ENCODE measurements at places on chromosomes 6 and 20.

GRCh38 chr20:2102585-2103460 lies 1.2 kb downstream of the STK35 start:
- peak; percentile 29 for DNase-seq
- peak overlapping the region; percentile 100 for H3K27ac ChIP-seq
- no peaks in the 10 kb centered on the region for H3K27me3 ChIP-seq
- peak overlapping the region; percentile 88 for H3K4me3 ChIP-seq

- H3K4me3 ChIP-seq: no peak overlapping the region
- no peaks in the 10 kb centered on the region for H3K36me3 ChIP-seq
- no peak overlapping the region for H3K27ac ChIP-seq
These were observed 26.4 kb upstream of the PTGIS start for GRCh38 chr20:49594143-49594930.

- DNase-seq: no peak
- H3K27me3 ChIP-seq: no peaks in the 10 kb centered on the region
- no peak overlapping the region for H3K27ac ChIP-seq
- H3K4me3 ChIP-seq: no peak overlapping the region
- no peaks in the 10 kb centered on the region for H3K36me3 ChIP-seq
- peaks cover 1% of the 10 kb centered on the region for H3K4me1 ChIP-seq
These were observed 222.2 kb upstream of the MAP3K7 start for GRCh38 chr6:90809035-90809434.

DNA sequence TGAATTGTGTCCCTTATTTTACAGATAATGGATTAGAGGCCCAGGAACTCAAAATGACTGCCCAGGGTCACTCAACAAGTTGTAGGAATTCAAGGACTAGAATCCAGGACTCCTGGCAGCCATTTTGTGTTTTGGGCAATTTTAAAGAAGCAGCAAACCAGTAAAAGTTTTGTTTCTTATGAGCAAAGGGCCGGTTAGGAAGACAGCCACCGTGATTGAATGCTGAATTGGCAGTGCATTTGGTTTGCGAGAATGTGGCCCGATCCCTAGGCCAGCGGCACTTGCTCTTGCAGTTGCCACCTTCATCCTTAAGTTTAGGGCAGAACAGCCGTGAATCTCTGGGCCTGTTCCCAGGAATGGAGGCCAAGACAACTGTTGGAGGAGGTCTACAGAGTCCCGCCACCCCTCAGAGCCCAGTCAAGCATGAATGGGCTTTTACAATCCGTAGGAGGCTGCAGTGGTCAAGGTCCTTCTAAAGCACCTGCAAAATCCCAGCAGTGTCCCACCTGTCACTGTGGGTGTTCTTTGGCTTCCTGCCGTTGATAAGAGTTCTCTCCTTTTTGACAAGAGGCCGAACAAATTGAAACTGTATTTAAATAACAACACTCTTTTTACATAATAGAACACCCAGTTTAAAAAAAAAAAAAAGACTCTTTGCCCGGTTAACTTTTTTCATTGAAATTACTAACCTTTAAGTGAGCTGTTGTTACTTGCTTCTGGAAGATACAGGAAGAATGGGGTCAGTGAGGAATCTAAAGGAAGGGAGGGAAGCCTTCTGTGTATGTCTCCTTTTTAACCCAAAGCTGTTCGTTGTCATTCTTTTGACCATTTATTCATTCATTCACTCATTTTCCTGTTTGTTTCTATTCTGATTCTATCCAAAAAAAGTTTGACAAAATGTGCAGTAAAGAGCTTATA lies 68.7 kb downstream of the PHACTR2 start:
- H3K27ac ChIP-seq: peak overlapping the region; percentile 88
- no peaks in the 10 kb centered on the region for H3K27me3 ChIP-seq
- H3K36me3 ChIP-seq: no peaks in the 10 kb centered on the region
- H3K4me3 ChIP-seq: peak overlapping the region; percentile 38
- H3K4me1 ChIP-seq: peaks cover 54% of the 10 kb centered on the region

DNA sequence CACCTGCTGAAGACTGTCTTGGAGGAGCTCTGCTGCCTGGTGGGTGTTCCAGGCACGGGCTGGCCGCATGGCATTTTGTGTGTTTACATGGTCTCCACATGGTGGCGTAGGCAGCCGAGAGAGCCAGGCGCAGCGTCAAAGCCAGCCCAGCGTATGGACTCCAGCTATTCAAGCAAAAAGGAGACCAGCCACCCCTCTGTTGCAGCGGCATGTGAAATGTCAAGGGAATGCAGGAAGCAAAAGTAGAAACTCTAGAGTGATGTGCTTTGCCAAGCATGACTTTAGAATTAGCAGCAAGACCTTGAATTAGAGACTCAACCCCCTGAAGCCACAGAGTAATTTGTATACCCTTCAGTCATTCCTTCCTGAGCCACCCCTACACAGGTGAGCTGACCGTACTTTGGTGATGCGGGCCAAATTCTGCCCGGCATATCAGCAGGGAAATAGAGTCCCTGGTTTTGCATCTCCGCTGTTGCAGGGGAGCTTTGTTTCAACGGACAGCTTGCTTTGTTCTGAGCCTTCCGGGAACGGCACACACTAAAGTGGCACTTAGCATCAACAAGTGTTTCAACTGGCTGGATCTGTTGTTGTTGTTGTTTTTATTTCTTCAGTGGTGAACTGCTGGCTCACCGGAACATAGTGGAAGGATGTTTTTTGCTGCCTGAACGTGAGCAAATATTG lies 48.5 kb downstream of the FNDC1 start:
- no peaks in the 10 kb centered on the region for H3K4me1 ChIP-seq
- no peaks in the 10 kb centered on the region for H3K36me3 ChIP-seq
- H3K4me3 ChIP-seq: no peak overlapping the region
- no peaks in the 10 kb centered on the region for H3K27me3 ChIP-seq
- no peak overlapping the region for H3K27ac ChIP-seq
- peak; percentile 77 for DNase-seq

DNA sequence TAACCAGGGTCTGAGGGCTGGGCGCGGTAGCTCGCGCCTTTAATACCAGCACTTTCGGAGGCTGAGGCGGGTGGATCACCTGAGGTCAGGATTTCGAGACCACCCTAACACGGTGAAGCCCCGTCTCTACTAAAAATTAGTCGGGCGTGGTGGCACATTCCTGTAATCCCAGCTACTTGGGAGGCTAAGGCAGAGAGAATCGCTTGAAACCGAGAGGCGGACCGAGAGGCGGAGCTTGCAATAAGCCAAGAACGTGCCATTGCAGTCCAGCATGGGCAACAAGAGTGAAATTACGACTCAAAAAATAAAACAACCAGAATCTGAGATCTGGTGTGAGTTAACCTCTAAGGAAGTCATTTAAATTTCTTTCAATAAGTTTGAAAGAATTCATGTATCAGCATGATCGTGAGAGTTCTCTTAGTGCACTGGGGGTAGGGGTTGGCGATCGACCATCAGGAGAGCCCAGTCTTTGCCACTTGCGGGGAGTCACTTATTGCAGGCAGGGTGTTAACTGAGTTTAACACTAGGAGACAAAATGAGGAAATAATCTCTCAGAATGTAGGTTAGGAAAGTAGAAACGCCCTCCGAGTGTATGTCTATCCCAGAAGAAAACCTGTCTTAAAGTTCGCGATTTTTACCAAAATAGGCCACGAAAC lies 206.5 kb upstream of the ZNF184 start:
- no peaks in the 10 kb centered on the region for H3K36me3 ChIP-seq
- H3K27me3 ChIP-seq: peaks cover 25% of the 10 kb centered on the region
- H3K4me3 ChIP-seq: peak overlapping the region; percentile 62
- DNase-seq: no peak
- no peaks in the 10 kb centered on the region for H3K4me1 ChIP-seq

- H3K4me3 ChIP-seq: no peak overlapping the region
- no peaks in the 10 kb centered on the region for H3K36me3 ChIP-seq
- no peak for DNase-seq
- H3K27ac ChIP-seq: no peak overlapping the region
These were observed 7.8 kb downstream of the SMIM13 start for GRCh38 chr6:11101417-11101816.

- H3K27ac ChIP-seq: no peak overlapping the region
- H3K27me3 ChIP-seq: no peaks in the 10 kb centered on the region
- H3K4me3 ChIP-seq: no peak overlapping the region
- no peaks in the 10 kb centered on the region for H3K4me1 ChIP-seq
- H3K36me3 ChIP-seq: no peaks in the 10 kb centered on the region
These were observed 1223.7 kb upstream of the EYS start for GRCh38 chr6:66930559-66931290.

DNA sequence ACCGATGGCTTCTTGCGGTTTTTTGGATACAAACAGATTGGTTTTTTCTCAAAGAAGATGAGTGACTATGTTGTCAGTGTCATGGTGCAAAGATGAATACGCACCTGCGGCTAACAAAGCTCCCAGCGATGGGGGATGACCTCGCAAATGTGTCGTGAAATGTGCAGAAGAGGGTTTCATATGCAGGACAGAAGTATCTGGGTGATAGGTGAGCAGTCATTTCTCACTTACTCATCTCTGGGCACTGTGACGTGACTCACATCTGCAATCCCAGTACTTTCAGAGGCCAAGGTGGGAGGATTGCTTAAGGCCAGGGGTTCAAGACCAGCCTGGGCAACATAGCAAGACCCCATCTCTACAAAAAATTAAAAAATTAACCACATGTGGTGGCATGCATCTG lies 216.3 kb downstream of the ERMARD start:
- H3K27me3 ChIP-seq: peaks cover 7% of the 10 kb centered on the region
- no peak overlapping the region for H3K27ac ChIP-seq
- H3K4me1 ChIP-seq: no peaks in the 10 kb centered on the region
- H3K36me3 ChIP-seq: no peaks in the 10 kb centered on the region
- no peak overlapping the region for H3K4me3 ChIP-seq

DNA sequence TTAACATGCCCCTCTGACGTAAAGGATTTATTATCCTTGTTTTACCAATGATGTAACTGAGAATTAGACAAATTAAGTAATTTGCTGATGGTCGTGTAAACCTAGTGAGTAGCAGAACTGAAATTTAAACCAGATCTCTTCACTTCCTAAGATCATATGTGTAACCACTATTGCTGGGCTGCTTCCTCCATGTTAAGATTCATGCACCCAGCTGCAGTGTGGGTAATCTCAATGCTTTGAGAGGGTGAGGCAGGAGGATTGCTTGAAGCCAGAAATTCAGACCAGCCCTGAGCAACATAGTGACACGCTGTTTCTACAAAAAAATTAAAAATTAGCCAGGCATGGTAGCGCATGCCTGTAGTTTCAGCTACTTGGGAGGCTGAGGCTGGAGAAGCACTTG lies 97.9 kb downstream of the L3MBTL3 start:
- no peaks in the 10 kb centered on the region for H3K36me3 ChIP-seq
- no peak overlapping the region for H3K27ac ChIP-seq
- H3K4me1 ChIP-seq: no peaks in the 10 kb centered on the region

DNA sequence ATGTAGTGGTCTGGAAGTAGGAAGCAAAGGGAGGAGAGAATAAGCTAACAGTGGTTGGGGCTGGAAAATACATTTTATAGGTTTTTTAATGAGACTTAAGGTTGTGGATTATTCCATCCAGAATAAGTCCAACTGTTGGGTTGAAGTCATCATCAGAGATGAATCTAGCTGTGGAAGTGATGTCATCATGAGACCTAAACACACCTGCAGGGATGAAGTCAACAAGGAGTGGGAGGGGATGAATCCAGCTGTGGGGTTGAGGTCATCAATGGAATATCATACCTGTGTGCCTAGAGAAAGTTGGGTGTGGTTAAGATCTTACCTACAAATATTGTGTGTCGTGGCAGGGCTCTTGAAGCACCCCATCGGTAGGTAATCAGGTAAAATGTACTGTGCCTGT lies 730.7 kb downstream of the RFPL4B start:
- H3K4me3 ChIP-seq: no peak overlapping the region
- no peaks in the 10 kb centered on the region for H3K27me3 ChIP-seq
- no peaks in the 10 kb centered on the region for H3K36me3 ChIP-seq
- no peak overlapping the region for H3K27ac ChIP-seq
- no peaks in the 10 kb centered on the region for H3K4me1 ChIP-seq

DNA sequence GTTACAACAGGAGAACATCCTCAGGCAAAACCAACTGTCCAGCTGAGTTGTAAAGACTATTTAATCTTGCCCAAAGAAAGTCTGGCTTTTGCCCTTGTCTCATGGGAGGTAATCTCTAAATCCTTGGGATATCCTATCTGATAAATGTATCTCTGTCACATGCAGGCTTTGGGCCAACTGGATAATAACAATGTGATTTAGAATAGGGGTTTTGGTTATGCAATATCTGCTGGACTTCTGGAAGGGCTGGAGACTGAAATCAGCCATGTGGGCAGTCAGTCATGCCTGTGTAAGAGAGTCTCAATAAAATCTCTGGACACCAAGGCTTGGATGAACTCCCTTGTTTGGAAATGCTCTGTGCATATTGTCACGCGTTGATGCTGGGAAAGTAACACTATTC lies 56.3 kb upstream of the PRL start:
- H3K4me1 ChIP-seq: no peaks in the 10 kb centered on the region
- no peaks in the 10 kb centered on the region for H3K27me3 ChIP-seq
- no peak overlapping the region for H3K27ac ChIP-seq
- DNase-seq: no peak
- no peak overlapping the region for H3K4me3 ChIP-seq

GRCh38 chr6:149077208-149077607 lies 240.3 kb upstream of the TAB2 start:
- no peak for DNase-seq
- H3K36me3 ChIP-seq: peaks cover 24% of the 10 kb centered on the region
- no peak overlapping the region for H3K27ac ChIP-seq
- no peak overlapping the region for H3K4me3 ChIP-seq
- H3K4me1 ChIP-seq: no peaks in the 10 kb centered on the region
- no peaks in the 10 kb centered on the region for H3K27me3 ChIP-seq

DNA sequence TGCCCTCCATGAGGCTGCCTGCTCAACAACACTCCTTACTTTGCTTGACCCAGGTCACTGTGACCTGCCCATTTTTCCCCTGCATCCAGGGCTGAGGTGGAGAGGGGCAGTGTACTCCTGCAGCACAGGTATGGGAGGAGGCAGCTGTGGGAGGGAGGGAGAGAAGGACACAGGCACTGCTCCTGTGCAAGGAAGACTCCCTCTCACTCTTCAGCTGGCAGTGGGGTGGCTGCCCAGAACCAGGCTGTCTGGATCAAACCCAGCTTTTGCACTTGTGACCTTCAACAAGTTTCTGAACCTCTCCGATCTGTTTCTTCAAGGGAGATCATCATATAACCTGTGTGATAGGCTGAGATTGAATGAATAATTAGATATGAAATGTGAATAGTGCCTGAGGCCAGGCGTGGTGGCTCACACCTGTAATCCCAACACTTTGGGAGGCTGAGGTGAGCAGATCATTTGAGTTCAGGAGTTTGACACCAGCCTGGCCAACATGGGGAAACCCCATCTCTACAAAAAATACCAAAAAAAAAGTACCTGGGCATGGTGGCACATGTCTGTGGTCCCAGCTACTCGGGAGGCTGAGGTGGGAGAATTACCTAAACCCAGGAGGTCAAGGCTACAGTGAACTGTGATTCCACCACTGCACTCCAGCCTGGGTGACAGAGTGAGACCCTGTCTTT lies 14.1 kb downstream of the TGIF2 start:
- H3K36me3 ChIP-seq: peaks cover 16% of the 10 kb centered on the region
- no peak overlapping the region for H3K4me3 ChIP-seq
- no peak for DNase-seq
- no peak overlapping the region for H3K27ac ChIP-seq

All from H1 (cell line).